PC-9 (cell line): ENCODE measurements at places on chromosomes 3 and 15. TPM values are rescaled to one million over a fixed set of nuclear protein-coding genes. Genes with fewer than 3 reads are reported as not detected.

DNA sequence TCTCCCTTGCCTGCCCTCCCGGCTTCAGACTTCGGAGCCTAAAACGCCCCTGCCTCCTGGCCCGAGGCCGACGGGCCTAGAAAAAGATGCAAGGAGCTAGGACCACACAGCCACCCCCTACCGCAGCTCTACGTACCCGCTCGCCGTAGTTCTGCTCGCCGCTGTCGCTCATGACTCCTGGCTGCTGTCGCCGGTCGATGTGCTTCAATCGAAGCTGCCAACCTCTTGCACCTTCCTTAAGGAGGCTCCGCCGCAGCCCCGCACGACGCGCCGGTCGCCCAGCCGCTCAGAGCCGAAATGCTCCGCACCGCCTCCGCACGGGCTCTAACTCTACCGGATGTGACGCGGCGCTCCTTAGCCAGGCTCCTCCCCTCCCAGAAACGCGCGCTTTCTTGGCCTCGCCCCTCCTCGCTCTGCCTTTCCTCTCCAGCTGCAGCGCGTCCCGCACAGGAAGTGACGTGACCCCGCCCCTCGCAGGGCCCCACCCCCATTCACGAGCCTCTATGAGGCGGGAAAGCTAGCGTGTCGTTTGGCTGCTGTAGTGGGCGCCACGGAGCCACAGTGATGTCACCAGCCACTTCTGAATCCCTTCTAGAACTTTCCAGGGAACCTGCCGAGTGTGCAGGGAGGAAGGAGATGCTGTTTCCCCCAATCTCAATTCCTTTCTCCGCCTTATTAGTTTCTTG lies at the start of gene TRA2B:
Gene TRA2B (minus strand): TSS at position 326 of the 686 bp plus-strand sequence. CDS start 154 bp downstream, at position 172.
- peak within 1 kb of the TSS; percentile 98 for H3K4me3 ChIP-seq
- H3K27me3 ChIP-seq, result no peaks in the 10 kb centered on the region
- H3K36me3 ChIP-seq, result peaks cover 31% of the 10 kb centered on the region
- H3K4me1 ChIP-seq, result peaks cover 64% of the 10 kb centered on the region
- DNase-seq, result peak; percentile 99
- H3K27ac ChIP-seq, result peak within 1 kb of the TSS; percentile 95

DNA sequence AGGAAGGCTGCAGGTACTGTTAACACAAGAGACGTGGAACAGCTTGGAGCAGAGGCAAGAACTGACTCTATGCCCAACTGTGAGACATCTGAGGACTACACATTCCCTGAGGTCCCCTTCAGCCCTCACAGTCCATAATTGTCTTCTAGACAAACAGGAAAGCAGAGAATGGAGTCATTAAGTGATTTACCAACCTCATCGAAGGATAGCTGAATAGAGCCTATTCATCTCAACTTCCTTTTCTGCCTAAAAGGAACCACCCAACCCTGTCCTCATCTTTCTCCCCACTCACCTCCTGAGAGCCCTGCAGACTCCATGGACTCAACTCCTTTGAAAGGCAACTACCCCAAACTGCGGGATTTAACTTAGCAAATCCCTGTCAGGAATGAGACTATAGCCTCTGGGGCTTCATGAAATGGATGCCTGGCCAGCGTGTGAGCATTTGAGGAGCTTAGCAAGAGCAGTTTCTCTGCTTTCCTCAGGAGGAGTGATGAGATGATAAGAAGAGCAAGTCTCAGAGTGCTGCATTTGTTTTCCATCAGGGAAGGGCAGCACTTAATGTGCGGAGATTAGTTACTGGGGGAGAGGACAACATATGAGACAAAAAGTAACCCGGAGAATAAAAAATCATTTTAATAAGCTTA lies 61.5 kb upstream of the FILIP1L start:
- no peak overlapping the region for H3K4me3 ChIP-seq
- H3K27me3 ChIP-seq, result no peaks in the 10 kb centered on the region
- H3K27ac ChIP-seq, result no peak overlapping the region
- peaks cover 16% of the 10 kb centered on the region for H3K36me3 ChIP-seq

- no peaks in the 10 kb centered on the region for H3K27me3 ChIP-seq
- no peak overlapping the region for H3K27ac ChIP-seq
- no peaks in the 10 kb centered on the region for H3K36me3 ChIP-seq
- no peaks in the 10 kb centered on the region for H3K4me1 ChIP-seq
Measured at GRCh38 chr3:196454935-196455334, 22.7 kb upstream of the UBXN7 start.

DNA sequence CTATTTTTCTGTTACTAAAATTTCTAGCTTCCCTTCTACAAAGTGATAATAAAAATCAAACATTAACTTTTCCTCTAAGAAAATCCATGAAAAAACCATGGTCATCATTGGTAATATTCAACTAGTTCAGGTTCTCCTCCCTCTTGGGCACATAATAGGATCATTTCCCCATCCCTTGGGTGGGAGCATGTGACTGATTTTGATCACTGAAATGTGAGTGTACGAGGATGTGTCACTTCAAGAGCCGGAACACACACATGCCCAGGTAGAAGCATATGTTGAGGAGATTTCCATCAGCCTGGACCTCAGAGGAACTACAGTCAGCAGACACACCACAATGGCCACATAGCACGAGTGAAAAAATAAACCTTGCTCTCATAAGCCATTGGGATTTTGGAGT lies 36.1 kb downstream of the AP3S2 start:
- H3K4me3 ChIP-seq, result no peak overlapping the region
- no peak overlapping the region for H3K27ac ChIP-seq
- H3K4me1 ChIP-seq, result no peaks in the 10 kb centered on the region

GRCh38 chr15:93987068-93987467 lies 244.3 kb upstream of the MCTP2 start:
- no peak for DNase-seq
- H3K36me3 ChIP-seq, result no peaks in the 10 kb centered on the region
- 0 out of 2 replicates have a peak, but pooled peaks cover 15% of the 10 kb centered on the region for H3K27me3 ChIP-seq
- no peaks in the 10 kb centered on the region for H3K4me1 ChIP-seq

GRCh38 chr3:107524326-107524840 lies 1.6 kb downstream of the BBX start:
- no peaks in the 10 kb centered on the region for H3K27me3 ChIP-seq
- peak overlapping the region; percentile 95 for H3K4me3 ChIP-seq
- peak; percentile 49 for DNase-seq
- peaks cover 23% of the 10 kb centered on the region for H3K4me1 ChIP-seq
- peaks cover 14% of the 10 kb centered on the region; the same call in 1 of the 2 replicates for H3K36me3 ChIP-seq

- no peak overlapping the region for H3K4me3 ChIP-seq
- no peak for DNase-seq
- H3K36me3 ChIP-seq, result no peaks in the 10 kb centered on the region
Measured at GRCh38 chr15:59561547-59561946, 50.0 kb upstream of the GCNT3 start.

The ACTRT3 gene
- 1.5 and 2.4 TPM in 2 replicates for total RNA-seq
